ENCODE measurements at places on chromosomes 12 and 14. TPM values are rescaled to one million over a fixed set of nuclear protein-coding genes. Genes with fewer than 3 reads are reported as not detected.

GRCh38 chr12:114400925-114401324 is 5.0 kb downstream of the TBX5 start:
- no peak for DNase-seq

DNA sequence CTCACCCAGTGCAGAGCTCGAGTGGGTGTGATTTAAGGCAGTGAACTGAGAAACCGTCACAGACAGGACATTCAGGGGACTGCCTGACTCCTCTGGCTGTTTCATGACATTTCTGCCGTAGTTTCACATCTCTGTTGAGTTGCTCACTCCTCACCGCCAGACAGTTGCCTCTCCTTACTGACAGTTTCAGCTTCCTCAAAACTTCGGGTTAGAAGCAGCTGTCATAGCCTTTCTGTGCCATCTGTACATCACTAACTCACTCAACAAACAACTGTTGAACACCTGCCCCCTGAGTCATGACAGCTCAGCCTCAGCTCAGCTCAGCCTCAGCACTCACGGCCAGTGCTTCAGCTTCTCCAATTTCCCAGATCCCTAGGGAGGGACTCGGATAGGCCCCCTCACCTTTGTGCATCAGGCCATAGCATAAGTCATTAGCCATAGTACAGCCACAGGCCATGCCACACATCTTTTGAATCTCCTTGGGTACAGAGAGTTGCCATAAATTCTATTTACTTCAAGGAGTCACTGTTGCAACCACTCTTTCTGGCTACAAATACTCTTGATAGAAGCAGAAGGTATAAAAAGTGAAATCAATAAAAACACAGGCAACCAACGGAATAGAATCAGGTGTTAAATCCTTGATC is 6.2 kb upstream of the SLC15A4 start:
- DNase-seq = peak; percentile 24

- no peak for DNase-seq
Observed at GRCh38 chr12:114698566-114699163, 14.7 kb upstream of the TBX3 start.

DNA sequence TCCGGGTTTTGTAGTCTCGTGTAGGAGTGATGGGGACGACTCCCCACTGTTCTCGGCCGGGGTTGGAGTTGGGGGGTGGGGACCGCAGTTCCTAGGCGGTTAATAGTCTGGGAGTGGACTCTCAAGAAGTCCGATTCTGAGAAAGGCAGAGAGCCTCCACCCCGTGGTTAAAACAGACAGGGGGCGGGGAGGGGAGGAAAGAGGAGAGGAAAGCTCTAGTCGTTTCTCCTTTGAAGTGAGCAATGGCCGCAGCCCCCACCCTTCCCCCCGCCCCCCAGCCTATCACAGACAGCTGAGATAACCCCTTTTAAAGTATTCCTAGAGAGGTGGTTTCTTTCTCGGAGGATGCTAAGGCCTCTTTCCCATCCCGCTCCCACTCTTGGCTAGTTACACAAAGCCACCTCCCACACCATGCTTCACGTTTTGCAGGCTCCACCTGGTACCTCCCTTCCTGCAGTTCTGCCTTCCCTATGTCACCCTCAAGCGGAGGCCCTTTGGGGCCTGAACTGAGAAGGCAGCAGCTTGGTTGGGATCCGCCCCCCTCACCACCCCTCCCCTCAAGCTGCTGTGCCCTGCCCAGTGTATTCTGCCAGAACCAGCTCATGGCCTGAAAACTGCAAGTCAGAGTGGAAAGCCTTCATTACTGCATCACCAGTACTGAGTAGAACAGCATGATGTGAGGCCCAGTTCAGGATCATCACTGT is 853 bp downstream of the USP5 start:
- DNase-seq = peak; percentile 80

DNA sequence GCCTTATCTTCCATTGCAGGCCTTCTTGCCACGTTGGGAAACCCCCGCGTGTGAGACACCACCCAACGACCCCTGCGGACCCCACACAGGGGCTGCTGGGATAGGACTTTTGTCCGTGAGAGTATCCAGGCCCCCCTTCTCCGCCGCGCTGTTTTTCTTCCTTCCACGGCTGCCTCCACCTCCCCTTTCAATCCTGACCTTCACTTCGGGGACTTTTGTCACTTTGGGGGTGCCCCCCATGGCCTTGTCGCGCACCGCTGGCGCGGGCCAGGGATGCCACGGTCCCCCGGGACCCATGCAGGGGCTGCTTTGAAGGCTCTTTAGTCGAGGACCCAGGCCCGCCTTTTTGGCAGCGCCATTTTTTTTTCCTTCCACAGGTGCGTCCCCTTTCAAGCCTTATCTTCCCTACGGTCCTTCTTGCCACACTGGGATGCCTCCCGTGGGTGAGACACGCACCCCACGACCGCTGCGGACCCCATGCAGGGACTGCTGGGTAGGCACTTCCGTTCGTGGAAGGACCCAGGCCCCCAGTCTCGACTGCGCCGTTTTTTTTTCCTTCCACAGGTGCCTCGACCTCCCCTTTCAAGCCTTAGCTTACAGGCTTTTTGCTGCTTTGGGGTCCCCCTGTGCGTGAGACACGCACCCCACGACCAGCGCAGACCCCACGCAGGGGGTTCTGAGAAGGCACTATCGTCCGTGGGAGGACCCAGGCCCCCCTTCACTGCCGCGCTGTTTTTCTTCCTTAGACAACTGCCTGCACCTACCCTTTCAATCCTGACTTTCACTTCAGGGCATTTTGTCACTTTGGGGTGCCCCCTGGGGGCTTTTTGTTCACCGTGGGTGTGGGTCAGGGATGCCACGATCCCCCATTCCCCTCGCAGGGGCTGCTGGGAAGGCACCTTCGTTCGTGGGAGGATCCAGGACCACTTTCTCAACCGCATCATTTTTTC is 267.4 kb downstream of the ALG10 start:
- DNase-seq = no peak

- DNase-seq = no peak
Observed at GRCh38 chr12:76142305-76142704, 57.8 kb upstream of the NAP1L1 start.

DNA sequence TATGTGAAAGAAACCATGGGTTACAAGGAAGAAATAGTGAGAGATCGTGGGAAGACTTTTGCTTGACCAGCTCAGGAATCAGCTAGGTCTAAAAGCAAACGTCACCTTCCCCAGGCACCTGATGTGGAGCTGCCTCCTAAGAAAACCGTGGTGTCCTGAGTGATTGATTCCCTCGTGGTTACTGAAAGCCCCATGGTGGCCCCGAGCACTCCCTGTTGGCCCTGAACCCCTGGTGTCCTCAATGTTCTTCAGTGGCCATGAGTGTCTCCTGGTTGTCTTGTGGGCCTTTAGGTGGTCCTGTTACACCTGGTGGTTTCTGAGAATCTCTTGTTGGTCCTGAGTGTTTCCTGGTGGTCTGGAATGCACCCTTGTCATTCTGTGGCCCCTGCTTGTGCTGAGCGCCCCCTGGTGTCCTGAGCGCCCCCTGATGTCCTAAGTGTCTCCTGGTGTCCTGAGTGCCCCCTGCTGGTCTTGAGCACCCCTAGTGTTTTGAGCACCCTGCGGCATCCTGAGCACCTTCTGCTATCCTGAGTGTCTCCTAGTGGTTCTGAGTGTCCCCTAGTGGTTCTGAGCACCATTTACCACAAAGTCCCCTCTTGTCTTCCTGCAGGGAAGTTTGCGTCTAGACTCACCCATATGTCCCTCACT is 518.7 kb downstream of the TMEM121 start:
- DNase-seq = peak; percentile 89

DNA sequence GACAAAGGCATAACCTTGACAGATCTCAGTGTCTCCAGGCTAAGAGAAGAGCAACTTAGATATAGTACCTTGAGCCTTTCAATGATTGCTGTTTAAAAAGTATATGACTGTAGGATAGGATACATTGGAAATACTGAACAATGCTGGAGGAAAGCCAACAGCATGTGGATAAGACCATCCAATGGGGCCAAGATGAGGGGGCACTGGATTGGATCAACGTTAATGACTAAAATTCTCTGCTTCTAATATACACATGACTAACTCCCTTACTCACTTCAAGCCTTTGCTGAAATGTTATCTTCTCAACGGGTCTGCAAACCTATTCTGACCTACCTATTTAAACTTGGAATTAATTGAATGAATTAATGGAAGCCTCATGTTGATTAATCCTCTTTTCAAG is 354.9 kb downstream of the RAD51B start:
- DNase-seq = no peak

GRCh38 chr12:6462234-6462995 is 8.1 kb downstream of the VAMP1 start:
- DNase-seq = peak; percentile 65

- peak; percentile 61 for DNase-seq
Observed at GRCh38 chr12:49098035-49098451, 3.4 kb upstream of the DHH start.

DNA sequence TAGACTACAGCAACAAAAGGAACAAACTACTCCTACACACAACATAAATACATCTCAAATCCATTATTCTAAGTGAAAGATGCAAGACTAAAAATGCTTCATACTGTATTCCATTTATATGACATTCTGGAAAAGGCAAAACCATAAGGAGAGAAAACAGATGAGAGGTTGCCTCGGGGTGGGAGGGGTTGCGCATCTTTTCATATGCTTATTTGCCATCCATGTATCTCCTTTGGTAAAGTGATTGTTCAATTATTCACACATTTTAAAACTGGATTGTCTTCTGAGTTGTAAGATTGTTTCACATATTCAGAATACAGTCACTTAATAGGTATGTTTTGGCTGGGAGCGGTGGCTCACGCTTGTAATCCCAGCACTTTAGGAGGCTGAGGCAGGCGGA is 5.1 kb upstream of the TMEM263 start:
- DNase-seq = no peak

GRCh38 chr14:91925727-91926121 is 21.8 kb downstream of the FBLN5 start:
- no peak for DNase-seq

- no peak for DNase-seq
Observed at GRCh38 chr12:120500581-120500980, 4.7 kb downstream of the DYNLL1 start.

GRCh38 chr14:61065656-61066055 is 84.6 kb downstream of the SLC38A6 start:
- DNase-seq = no peak

DNA sequence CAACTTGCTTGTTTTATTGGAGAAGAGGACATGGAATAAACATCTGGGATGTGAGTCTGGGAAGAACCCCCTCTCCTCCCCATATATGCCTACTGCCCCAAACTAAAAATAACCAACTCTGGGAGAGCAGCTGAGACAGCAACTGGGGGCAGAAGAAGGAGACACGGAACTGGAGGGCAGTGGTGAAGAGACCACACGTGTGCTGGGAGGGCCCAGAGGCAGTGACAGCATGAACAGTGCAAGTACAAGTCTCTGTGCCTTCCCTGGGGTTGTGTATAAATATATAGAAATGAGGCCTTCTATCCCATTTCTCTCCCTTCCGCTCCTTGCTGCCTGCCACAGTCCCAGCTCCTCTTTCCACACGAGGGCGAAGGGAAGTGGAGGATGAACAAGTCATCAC is 4.0 kb upstream of the KRT73 start:
- no peak for DNase-seq

DNA sequence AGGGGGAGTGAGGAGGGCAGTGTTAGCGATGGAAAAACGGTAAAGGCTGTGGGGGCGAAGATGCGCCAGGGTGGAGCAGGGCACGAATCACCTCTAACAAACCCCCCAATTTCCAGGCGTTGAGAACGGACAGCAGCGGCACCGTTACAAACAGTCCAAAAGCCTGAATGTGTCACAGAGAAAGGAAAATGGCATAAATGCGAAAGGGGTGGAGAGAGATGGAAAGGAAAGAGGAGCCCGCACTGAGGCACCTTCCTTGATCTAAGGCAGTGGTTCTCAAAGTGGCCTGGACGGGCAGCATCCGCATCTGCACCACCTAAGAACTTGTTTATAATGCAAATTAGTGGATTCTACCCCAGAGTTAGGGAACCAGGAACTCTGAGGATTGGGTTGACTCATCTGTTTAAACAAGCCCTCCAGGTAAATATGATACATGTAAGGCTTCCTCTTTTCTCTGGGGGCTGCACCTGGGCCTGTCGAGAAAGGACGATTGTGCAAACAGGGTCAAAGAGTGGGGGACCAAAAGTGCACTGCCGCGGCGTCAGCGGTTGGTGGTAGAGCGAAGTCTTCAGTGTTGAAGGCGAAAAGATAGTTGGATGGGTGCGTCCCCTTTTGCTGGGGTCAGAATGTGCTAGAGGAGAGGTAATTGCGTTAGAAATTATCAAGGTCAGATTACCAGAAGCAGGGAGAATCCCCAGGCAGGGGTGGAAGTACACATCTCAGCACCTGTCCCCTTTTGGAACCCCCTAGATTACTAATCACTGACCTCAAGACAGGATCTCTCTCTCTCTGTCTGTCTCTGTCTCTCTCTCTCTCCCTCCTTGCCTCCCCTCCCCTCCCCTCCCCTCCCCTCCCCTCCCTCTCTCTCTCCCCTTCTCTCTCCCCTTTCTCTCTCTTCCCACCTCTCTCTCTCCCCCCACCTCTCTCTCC is 1.3 kb upstream of the KCNH5 start:
- no peak for DNase-seq

GRCh38 chr12:95615749-95616148 is 64.5 kb upstream of the USP44 start:
- no peak for DNase-seq

DNA sequence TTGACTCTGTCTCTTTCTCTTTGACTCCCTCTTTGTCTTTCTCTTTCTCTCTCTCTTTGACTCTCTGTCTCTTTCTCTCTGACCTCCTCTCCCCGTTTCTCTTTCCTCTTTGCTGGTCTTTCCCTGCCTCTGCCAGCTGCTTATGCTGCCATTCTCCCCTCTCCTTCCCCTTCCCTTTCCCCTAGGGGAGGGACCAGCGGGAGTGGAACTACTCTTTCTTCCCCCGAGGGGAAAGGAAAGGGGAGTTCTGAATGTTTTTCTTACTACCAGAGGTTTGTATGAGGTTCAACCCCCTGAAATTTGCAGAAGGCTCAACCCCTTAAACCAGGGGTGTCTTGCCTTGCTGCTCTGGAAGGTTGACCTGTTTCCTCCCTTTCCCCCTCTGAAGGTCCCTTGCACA is 24.7 kb upstream of the RNASE1 start:
- no peak for DNase-seq

- DNase-seq = no peak
Observed at GRCh38 chr14:29925736-29926135, 1.9 kb downstream of the PRKD1 start.

- no peak for DNase-seq
Observed at GRCh38 chr12:65948320-65949008, 124.2 kb downstream of the HMGA2 start.

GLIPR1L1 gene
- not detected for total RNA-seq

KIF26A gene
- total RNA-seq = 0.25 TPM

KLHDC1 gene
- 5.5 TPM for total RNA-seq

RASAL1 gene
- 6.7 TPM for total RNA-seq

IFNG gene
- total RNA-seq = 34.3 TPM

C14orf39 gene
- total RNA-seq = not detected

SIRT4 gene
- 4.9 TPM for total RNA-seq

All from activated T-cell treated with anti-CD3 and anti-CD28 coated beads, Interleukin-2, amount 50 U/mL, for 72 hours (primary cell).